Endothelial cell (in vitro differentiated cells): ENCODE measurements at places on chromosomes 5 and 9.
A peak's percentile ranks its signal among the peaks of the same experiment; 100 is the strongest.

DNA sequence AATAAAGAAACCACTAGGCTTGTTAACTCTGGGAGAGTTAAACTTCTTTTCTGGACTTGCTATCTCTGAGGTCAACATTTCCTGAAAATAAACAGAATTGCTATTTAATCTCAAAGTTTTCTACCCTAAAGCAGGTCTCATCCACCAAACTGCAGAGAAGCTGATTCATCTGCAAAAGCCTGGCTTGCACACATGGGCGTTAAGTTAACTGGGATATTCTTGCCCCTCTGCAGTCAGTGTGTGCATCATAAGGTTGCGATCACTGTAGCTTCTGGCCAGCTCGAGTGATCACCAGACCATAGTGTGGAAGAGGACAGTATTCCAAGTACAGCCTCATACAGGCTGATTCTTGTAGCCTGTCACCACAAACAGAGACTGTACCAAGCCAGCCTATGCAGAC is 99.2 kb downstream of the SPOCK1 start:
- no peak for DNase-seq

DNA sequence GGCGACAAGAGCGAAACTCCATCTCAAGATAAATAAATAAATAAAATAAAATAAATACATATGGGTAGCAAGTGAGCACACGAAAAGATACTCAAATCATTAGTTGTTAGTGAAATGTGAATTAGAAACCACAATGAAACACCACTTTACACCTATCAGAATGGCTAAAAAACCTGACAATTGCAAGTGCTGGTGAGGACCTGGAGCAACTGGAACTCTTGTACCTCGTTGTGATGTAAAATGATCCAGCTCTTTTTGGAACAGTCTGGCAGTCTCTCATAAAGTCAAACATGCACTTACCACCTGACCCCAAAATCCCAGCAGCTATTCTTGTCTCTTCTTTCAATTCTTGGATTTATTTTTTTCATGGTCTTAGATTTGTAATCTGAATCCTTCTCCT is 69.2 kb upstream of the FBXW11 start:
- DNase-seq, result no peak

GRCh38 chr9:104900871-104901270 is 27.1 kb downstream of the ABCA1 start:
- no peak for DNase-seq

DNA sequence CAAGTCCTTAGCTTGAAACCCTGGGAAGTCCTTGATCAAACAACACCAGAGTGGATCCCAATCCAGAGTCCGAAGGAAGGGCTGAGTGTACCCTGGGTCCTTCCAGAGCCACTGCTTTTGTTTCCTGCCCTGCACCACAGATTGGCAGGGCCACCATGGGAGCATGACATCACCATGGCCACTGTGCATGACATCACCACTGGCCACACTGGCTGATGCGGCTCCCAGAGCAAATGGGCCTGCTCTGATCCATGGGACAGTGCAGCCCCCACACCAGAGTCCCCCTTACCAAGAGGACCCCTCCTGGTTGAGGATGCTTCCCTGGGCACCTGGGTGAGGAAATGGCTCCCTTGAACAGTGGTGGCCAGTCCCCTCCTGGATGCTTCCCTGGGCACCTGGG is 9.9 kb downstream of the SLC6A3 start:
- no peak for DNase-seq

- DNase-seq, result no peak
Measured at GRCh38 chr9:34590381-34591247, 1.1 kb upstream of the CNTFR start.

- no peak for DNase-seq
Measured at GRCh38 chr9:133944746-133945135, 47.4 kb downstream of the VAV2 start.

GRCh38 chr5:33650911-33651310 is 210.1 kb downstream of the TARS1 start:
- DNase-seq, result no peak

- peak; percentile 61 for DNase-seq
Measured at GRCh38 chr9:137301081-137301947, 757 bp downstream of the NRARP start.

DNA sequence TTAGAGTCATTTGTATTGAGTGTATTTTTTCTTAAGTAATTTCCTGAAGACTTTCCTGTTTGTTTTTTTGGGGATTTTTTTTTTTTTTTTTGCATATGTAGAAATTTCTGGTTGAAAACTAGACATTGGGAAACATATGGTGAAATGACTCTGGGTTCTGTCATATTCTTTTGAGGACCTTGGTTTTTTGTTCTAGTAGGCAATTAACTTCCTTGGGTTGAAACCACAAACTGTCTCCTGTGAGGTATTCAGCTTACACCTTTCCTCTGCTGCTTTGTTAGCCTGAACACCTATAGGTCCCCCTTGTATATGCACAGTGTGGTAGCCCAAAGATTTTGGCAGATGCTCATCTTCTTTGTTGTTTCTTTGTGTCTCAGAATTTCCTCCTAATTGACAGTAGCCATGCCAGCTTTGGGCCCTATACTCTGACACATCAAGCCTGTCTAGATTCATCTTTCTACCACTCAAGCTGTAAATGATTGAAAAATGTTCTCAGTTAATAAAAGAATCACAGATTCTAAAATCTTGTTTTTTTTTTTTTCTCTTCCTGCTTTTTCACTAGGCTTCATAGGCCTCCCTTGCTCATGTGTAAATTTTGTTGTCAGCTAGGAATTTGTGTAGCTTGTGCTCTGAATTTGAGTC is 140.6 kb downstream of the COMMD10 start:
- DNase-seq, result no peak

- DNase-seq, result no peak
Measured at GRCh38 chr9:23663536-23663935, 162.5 kb downstream of the ELAVL2 start.

- no peak for DNase-seq
Measured at GRCh38 chr9:95197692-95198271, 119.7 kb downstream of the FANCC start.

DNA sequence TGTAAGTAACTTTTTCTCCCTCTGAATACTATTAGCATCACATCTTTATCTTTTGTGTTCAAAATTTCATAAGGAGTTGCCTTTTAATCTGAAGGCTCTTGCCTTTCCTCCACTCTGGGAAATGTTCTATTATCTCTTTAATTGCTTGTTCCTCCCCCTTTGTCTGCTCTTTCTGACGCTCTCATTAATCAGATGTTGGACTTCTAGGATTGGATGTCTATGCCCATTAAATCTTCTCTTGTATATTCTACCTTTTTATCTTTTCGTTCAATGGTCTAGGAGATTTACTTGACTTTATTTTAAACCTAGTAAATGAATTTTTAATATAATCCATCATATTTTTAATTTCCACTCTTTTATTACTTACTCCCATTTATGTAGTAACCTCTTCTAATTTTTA is 76.7 kb downstream of the MARCHF3 start:
- no peak for DNase-seq

DNA sequence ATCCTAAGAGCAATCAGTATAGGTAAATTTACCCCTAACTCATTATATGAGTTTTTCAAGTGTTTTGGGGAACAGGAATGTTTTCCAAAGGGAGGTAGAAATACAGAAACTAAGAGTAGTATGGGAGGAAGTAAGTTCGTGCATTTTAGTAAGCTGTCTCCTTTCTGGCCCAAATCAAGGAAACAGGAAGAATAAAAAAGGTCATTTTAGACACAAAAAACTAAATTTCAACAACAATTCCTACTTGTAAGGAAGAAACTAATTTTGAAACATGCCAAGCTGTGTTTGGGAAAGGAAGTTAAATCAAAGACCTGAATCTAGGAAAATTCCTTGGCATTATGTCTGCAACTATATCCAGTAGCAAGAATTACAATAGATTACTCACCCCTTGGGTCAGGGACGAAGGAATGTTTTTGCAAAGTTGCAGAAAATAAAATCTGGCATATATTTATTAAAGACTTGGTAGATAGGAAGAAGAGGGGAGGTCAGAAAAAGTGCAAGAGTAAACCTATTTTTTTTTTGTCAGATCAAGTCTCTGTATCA is 6.5 kb upstream of the RPS6 start:
- DNase-seq, result no peak

DNA sequence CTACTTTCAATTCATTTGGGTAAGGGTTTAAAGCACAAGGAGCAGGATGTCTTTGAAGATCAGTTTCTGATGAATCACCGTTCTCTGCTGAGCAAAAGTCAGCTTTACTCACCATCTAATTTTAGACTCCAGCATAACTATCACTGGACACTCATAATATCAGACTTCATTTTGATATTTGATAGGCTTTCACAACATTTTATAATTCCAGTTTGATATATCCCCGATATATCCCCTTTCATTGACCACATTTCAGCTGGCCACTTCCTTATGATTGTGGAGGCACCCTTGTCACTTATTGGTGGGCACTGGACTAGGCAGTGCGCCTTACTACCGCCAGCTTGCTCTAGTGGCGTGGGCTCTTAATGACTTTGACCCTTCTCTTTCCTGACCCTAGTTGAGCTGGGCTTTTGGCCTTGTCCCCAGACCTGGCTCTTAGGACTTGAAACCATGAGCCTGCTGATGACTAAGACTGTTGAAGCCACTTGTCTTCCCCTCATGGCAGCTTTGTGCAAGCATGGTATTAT is 46.8 kb downstream of the CYSTM1 start:
- DNase-seq, result no peak

DNA sequence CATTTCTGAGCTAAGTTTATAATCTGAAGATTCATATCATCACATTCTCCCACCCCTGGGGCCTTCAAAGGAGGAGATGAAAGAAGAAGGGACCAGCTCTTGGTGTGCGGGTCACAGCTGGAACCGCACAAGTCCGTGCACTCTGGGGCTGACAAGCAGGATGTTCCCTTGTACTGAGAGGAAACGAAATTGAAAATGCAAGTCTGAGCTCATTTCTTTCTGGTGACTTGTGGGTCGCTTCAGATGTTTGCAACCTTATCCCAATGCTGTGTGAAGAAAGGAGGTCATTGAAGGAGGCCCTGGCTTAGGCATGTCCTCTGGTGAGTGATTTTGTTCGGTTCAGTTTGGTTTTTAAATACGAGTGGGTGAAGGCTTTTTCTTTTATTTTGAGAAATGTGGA is 59.6 kb downstream of the C9orf152 start:
- no peak for DNase-seq
